Left renal pelvis (tissue), 4 donors: ENCODE measurements at places on chromosomes 12 and 14. TPM values are rescaled to one million over a fixed set of nuclear protein-coding genes. Genes with fewer than 3 reads are reported as not detected.
A peak's percentile ranks its signal among the peaks of the same experiment; 100 is the strongest.

The PTPRB gene
- polyA plus RNA-seq = 19.2 TPM

The SYCP3 gene
- 0.21 TPM for polyA plus RNA-seq

The DBX2 gene
- polyA plus RNA-seq = 0.11 TPM

The PMEL gene
- 3.3 TPM for polyA plus RNA-seq

GRCh38 chr12:26471560-26471959, 276.2 kb downstream of the SSPN start:
- DNase-seq = no peak

GRCh38 chr14:20428802-20429201, 7.2 kb downstream of the KLHL33 start:
- DNase-seq = no peak

DNA sequence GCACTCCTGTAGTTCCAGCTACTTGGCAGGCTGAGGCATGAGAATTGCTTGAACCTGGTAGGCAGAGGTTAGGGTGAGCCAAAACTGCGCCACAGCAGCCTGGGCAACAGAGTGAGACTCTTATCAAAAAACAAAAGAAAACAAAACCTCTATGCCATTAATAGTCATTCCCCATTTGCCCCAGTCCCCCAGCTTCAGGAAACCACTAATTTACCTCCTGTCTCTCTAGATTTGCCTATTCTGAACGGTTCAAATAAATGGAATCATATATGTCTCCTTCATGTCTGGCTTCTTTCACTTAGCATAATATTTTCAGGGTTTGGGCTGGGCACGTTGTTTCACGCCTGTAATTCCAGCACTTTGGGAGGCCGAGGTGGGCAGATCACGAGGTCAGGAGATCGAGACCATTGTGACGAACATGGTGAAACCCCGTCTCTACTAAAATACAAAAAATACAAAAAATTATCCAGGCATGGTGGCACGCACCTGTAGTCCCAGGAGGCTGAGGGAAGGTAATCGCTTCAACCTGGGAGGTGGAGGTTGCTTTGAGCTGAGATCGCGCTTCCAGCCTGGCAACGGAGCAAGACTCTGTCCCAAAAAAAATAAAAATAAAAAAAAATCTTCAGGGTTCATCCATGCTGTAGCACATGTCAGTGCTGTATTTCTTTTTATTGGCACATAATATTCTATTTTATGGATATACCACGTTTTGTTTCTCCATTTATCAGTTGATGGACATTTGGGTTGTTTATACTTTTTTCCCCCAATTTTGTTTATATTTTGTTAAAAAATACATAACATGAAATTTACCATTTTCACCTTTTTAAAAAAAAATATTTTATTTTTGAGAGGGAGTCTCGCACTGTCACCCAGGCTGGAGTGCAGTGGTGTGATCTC, 31.9 kb downstream of the KNTC1 start:
- DNase-seq = no peak

- DNase-seq = no peak
Observed at GRCh38 chr12:23581913-23582312, 367.6 kb downstream of the SOX5 start.

DNA sequence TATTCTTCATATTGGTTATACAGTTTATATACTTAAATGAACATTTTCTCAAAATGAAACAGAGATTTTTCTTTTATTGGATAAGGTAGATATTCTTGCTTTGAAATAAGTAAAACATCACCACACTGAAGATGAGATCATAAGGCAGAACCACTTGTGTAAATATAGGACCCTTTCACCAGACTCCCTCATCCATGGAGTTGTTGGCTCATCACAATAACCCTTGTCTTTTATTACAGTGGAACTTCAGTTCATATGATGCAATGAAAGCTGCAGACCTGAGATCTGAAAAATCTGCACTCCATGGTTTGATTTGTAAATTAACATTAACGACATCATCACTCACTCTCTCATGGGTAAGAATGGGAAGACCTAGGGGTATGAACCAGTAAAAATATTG, 51.9 kb upstream of the DBX2 start:
- no peak for DNase-seq

- peak; percentile 12 for DNase-seq
Observed at GRCh38 chr14:82341261-82341810, 807.7 kb upstream of the SEL1L start.

GRCh38 chr14:38311655-38312054, 55.8 kb upstream of the CLEC14A start:
- DNase-seq = no peak

DNA sequence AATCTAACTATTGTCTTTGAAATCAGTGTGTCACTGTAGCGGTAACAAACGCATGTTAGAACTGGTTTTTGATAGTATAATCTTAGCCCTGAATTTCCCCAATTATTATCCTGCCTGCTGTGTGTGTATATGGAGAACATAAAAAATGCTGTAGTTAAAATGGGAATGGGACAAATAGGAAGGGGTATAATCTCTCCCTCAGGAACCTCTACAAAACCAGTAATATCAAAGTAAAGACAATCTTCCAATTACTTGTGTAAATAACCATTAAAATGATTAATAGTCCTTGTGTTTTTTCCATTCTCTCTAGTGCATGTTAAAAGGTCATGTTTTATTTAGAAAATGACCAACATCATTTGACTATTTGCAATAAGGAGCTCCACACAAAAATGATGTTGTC, 200.1 kb upstream of the TMTC1 start:
- DNase-seq = no peak

DNA sequence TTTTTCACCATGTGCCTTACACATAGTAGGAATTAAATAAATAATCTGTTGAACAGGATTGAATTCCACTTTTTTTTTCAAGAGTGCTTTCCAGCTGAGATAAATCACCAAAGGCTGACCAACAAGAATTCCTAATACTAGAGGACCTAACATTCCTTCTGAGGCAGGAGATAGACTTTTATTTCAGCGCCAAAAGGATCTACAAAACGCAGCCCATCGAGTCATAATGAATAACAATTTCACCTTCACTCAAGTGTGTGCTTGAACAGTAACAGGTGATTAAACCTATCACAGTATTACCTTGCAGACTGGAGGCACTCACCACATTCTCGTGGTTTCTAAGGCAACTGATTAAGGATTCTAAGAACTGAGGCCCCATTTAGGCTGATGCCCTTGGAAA, 224.3 kb upstream of the ATP2B1 start:
- no peak for DNase-seq

DNA sequence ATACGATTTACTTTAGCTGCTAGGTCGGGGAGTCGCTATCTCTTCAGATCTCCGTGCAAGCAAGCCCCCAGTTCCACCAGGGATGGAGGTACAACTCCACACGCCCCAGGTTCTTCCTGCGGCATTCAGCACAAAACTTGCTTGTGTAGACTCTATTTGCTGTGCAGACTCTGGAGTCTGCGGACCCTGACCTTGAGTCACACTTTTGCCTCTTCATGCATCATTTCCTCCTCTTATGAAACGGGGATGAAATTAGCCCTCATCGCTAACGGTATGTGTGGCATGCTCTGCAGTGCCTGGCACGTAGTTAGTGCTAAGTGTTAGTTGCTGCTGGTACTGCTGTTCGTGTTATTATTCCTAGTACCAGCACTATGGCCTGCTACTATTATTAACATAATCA, 84.4 kb downstream of the TMEM132D start:
- DNase-seq = no peak
